ENCODE measurements at places on chromosomes 4 and X.

DNA sequence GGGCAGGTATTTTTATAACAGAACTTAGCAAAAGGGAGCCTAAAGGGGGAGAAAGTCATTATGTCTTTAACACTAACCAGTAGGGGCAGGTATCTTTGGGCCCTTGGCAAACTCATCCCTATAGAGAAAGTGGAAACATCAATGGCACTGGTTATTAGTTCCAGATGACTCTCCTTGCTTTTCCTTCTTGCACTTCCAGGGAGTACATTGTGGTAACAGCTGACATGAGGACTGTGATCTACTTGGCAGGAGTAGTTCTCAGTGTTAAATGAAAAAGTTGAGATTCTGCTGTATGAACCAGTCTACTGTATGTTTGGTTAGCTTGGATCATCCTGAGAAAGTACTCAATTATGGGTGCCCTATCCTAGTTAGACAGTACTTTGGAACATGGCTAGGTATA lies 93.6 kb downstream of the ATXN3L start:
- no peak for DNase-seq

GRCh38 chrX:70196961-70197720 lies 19.9 kb downstream of the DGAT2L6 start:
- peak; percentile 37 for DNase-seq

- no peak for DNase-seq
These were observed 199.9 kb downstream of the PCDH7 start for GRCh38 chr4:30920043-30920442.

DNA sequence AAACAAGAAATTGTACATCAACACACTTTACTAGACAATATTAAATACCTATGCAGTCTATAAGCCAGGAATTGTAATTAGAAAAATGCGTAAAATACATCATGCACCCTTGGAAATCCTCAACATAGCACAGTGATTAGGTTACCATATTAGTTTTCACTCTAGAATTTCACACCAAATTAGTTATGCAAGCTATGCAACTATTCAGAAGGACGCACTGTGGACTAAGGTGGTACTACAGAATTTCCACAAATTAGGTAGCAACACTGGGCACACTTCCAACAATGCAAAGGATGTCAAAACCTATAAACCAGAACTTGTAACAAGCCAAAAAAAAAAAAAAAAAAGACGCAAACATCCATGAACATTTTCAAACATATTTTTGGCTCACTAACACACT lies 71.1 kb upstream of the ZCCHC13 start:
- peak; percentile 13 for DNase-seq

GRCh38 chr4:160251522-160252170 lies 1148.8 kb downstream of the RAPGEF2 start:
- DNase-seq: no peak

DNA sequence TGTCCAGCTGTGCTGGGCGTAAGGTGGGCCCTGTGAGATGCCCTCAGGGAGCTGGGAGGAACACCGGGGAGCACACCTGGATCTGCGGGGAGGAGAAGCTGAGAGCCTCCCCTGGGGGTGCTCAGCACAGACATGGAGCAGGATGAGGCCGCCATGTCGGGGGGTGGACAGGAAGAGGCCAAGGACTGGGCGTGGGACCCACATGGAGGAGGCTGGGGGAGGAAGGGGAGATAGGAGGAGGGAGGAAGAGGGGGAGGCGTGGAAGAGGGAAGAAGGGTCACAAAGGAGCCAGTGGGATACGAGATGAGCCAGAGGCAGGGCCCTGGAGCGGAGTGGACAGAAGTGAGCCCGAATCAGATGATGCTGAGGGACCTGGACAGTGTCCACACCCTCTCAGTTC lies 66.3 kb downstream of the ZFYVE28 start:
- DNase-seq: no peak

DNA sequence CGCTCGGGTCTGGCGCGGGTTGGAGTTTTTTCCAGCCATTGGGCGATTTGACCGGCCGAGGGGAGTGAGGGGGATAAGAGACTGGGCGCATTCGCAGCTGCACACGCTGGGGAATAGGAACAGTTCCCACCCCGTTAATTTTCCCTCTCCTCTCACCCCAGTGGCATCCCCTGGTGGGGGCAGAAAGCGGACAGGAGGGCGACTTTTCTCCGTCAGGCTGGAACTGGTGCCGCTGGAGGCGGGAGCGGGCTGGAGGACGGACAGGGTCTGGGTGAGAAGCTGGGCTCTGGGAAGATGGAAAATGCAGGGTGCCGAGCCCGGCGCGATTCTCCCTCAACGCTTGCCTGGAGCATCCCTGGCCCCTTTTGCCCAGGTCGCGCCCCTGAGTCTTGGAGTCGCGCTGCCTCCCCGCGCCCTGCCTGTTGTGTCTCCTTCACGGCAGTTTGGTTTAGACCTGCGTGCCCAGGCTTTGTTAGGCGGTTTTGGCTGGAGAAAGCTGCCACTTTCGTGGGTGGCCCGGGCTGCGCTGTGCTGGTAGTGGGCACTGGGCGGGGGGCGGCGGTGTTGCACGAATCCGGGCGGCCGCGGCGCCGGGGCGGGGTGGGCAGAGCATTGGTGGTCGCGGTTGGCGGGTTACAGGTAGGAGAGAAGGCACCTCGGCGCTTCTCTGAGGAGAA lies 2.0 kb downstream of the ADGRL3 start:
- no peak for DNase-seq

DNA sequence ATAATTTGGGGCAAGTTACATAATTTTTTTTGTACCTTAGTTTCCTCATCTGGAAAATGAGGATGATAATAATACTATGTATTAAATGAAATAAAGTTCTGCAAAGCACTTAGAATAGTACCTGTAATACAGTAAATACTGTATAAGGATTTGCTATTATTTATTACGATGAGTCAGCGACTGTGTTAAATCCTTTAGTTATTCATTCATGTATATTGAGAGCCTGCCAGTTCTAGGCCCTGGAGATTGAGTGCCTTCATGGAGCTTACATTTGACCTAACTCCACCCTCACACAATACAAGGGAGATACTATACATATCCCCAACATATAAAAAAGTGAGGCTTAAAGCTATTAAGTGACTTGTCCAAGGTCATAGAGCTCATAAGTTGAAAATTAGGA lies 67.0 kb upstream of the CITED1 start:
- no peak for DNase-seq

DNA sequence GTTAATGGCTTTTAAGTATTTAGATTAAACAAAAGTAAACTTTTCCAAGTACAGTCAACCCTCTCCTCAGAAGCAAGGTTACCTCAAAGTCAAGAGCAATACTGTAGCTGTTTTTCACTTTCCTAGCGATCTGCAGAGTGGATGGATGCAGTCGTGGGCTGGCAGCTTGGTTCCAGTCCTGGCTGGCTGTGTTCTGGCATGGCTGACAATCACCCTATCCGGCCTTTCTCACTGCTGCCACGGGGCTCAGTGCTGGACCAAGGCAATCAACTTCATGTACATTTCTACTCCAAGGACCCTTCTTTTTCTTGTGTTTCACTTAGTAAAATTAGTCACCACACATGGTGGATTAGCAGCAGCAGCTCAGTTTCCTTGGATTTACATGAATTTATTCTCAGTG lies 208.3 kb downstream of the GABRB1 start:
- DNase-seq: no peak

Measured in NCI-H1694 treated with DMSO at 0.1 percent for 48 hours (cell line).